ENCODE measurements at places on chromosomes 3 and 15. TPM values are rescaled to one million over a fixed set of nuclear protein-coding genes. Genes with fewer than 3 reads are reported as not detected.

GRCh38 chr3:143884861-143885260 lies 36.6 kb upstream of the SLC9A9 start:
- no peak for DNase-seq

DNA sequence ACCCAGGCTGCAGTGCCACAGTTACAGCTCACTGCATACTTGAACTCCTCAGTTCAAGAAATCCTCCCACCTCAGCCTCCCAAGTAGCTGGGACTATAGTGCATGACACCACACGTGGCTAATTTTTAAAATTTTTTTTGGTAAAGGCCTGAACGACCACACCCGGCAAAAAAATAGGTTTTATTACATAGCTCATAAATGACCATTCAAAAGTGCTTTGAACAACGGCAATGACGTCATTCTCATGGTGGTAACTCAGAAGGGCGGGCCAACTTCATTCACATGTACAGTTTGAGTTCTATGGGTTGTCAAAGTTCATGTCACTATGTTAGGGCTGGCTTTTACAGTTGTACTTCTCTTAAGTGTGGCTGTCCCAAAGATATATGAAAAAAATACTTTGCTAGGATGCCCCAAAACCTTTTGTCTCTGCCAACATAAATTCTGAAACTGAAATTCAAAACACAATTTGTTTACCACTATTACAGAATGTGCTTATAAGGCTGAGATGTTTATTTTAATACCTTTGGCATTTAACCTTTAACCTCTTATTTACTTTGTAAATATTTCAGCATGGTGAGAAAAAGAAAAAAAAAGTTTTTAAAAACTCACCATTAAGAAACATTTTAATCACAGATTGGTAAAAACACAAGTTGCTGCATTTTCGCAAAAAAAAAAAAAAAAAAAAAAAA lies 6.2 kb downstream of the MYO1E start:
- DNase-seq = peak; percentile 44

GRCh38 chr3:100117093-100117492 lies 2.8 kb upstream of the FILIP1L start:
- DNase-seq = no peak

The LOXL1 gene
- total RNA-seq = 10.4 TPM

- no peak for DNase-seq
Measured at GRCh38 chr3:47772788-47773187, 8.9 kb downstream of the SMARCC1 start.
